Mesenteric fat pad (tissue), 1 donor: ENCODE measurements at places on chromosomes 6 and 20.

DNA sequence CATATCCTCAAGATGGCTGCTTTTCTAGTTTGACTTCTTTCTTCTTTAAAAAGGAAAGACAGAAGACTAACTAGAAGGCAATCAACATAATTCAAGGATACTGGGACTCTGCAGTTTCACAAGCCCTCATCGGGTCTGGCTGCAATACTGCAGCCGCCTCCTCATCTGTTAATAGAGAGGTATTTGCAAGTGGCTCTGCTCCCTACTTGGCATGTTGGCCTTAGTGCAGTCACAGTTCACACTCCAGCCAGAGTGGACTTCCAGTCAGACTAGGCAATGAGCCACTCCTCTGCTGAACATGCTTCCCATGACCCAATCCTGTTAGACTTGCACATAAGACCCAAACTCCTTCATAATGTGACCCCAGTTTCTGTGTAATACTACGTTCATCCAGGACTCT, 141.9 kb upstream of the ENPP5 start:
- DNase-seq: no peak

GRCh38 chr20:64220420-64220819, 35.1 kb upstream of the PCMTD2 start:
- no peak for DNase-seq

DNA sequence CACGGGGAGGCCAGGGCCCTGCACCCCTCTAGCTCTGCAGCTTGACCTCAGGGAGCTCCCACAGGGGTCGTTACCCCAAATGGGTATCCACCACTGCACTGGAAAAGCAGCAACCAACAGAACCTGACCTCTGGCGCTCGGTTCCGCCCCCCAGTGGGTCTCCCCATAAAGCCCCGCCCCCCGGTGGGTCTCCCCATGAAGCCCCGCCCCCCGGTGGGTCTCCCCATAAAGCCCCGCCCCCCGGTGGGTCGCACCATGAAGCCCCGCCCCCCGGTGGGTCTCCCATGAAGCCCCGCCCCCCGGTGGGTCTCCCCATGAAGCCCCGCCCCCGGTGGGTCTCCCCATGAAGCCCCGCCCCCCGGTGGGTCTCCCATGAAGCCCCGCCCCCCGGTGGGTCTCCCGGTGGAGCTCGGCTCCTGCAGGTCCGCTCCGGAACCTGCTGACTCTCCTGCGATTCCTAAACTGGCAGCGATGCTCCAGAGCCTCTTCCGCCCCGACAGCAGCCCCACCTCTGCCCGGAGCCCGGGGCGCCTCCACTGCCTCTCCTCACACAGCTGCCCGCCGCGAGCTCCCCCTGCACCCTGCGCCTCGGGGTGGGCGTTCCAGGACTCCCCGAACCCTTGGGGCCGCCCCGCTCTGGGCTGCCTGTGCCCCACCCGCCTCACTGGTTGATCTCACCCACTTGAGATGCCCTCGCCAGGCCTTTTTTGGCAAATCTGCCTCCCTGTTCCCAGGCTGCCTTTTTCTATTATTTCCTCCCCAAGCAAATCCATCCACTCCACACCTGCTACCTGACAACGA, 12.1 kb downstream of the SLC2A4RG start:
- no peak for DNase-seq

DNA sequence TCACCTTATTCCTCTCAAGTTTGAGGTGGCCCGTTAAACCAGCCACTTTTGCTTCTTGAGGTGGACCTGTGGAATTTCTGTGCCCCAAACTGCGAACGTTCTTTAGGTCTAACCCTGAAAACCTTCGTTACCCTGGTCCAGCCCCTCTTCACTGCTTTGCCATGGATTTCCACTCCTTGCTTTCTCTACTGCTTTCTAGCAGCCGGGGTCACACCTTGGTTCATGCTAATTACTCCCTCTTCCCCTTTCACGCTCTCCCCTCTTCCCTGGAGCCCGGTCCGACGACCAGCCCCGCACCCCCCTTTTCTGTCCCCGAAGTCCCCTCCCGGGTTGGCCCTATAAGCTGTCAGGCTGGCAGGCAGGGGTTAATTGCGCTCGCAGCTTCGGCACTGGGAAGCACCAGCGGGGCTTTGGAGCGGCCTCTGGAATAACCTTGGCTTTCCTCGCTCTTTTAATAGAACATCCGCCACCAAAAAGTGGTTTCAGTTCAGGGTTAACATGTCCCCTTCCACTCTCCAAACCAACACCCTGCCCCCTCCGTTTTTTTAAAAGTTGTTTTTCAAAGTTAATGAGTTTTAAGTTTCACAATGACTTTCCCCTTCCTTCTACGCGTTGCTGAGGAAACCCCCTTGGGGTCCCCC, 1.4 kb upstream of the HIVEP1 start:
- DNase-seq: no peak

GRCh38 chr20:47027042-47027441, 132.4 kb downstream of the EYA2 start:
- no peak for DNase-seq

GRCh38 chr6:44462797-44463727, 75.6 kb downstream of the CDC5L start:
- no peak for DNase-seq

- no peak for DNase-seq
Observed at GRCh38 chr20:58608096-58608840, 42.8 kb upstream of the STX16 start.

DNA sequence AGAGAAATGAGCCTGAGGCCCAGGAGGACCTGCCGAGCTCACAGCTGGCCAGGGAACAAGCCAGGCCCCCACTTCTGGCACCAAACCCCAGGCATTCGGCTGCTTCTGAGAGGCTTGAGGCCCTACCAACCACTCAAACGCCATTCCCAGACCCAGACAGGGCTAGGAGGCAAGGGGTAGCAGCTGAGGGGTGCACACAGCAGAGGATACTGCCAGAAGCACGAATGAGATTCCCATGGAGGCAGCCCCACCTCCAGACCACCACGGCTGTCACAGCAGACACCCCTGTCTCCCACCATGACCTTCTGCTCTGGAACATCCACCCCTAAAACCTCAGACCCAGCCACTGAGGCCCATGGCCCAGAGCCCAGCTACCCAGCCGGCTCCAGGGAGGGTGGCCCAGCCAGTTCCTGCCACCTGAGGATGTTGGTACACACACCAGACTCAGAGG, 36.1 kb downstream of the NTSR1 start:
- DNase-seq: no peak

GRCh38 chr6:83822629-83823169, 30.5 kb upstream of the RIPPLY2 start:
- DNase-seq: no peak

DNA sequence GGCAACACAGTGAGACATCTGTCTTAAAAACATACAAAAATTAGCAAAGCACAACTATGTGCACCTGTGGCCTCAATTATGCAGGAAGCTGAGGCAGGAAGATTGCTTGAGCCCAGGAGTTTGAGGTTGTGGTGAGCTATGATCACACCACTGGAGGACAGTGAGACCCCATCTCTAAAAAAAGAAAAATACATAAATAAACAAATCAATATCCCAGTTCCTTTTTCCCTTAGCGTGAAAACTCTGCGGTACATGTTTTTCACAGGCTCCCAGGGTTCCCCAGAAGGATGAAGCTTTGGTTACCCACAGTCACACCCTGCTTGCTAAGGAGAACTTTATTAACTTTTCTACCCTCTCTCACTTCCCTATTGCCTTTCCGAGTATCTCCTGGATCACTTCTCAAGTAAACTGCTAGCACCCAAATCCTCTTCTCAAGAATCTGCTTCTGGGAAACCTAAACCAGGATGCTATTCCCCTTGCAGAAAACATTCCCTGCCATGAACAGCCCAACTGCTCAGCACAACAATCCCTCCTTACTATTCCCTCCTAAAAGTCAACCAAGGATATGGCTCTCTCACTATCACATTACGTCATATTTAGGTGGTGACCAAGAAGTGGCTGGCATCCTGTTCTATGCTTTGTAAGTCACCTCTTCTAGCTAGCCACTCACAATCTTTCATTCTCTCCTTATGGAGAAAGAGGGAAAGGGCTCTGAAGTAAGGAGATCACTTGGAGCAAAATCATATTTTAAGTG, 122.4 kb downstream of the IPCEF1 start:
- no peak for DNase-seq
